ENCODE measurements at places on chromosomes 4 and X.
A peak's percentile ranks its signal among the peaks of the same experiment; 100 is the strongest.

DNA sequence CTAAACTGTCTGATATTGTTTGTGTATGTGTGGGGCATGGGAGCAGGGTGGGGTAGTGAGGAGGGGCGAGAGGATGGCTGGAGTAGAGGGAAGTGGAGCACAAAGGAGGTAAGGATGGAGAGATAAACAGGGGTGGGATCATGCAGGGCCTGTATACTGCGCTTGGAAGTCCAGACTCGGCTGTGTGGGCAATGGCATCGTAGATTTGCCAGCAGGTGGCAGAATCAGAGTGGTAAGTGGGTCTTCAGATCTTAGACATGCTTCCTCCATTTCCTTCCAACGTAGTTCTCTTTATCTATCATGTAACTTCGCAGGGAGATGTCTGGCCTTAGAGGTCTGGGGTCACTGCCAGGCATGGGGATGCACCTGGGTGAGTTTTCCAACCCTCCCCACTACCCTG, 155.5 kb downstream of the PDGFRA start:
- DNase-seq: peak; percentile 43
- no peaks in the 10 kb centered on the region for H3K36me3 ChIP-seq
- H3K27ac ChIP-seq: no peak overlapping the region
- no peak overlapping the region for H3K4me3 ChIP-seq
- no peaks in the 10 kb centered on the region for H3K4me1 ChIP-seq

DNA sequence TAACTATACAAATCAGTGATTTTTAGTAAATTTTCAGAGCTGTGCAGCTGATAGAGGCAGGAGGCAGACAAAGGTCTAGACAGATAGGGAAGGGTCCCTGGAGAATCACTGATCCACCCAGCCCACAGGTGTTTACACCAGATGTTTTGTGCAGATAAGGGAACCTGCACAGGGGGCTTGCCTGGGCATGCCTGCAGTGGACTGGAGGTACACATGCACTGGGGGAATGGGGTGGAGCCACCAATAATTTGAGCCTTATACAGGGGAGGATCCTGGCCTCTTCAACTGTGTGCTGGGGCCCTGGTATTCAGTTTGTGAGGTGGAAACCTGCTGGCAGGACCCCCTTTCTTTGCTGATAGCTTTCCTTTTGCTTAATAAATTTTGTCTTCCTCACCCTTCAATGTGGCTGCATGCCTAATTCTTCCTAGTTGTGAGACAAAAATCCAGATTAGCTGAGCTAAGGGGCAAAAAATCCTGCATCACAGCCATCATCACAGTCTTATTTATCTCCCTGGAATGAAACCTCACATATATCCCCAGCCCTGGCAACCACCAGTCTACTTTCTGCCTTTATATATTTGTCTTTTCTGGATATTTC, 102.8 kb downstream of the KDM6A start:
- H3K36me3 ChIP-seq: peaks cover 18% of the 10 kb centered on the region
- no peak overlapping the region for H3K4me3 ChIP-seq
- peak overlapping the region; percentile 52 for H3K27ac ChIP-seq
- H3K27me3 ChIP-seq: peaks cover 1% of the 10 kb centered on the region
- DNase-seq: no peak
- H3K4me1 ChIP-seq: peaks cover 21% of the 10 kb centered on the region

GRCh38 chr4:136800248-136800647, 732.0 kb downstream of the PCDH18 start:
- H3K27me3 ChIP-seq: no peaks in the 10 kb centered on the region
- DNase-seq: no peak
- no peak overlapping the region for H3K4me3 ChIP-seq
- no peaks in the 10 kb centered on the region for H3K36me3 ChIP-seq
- H3K4me1 ChIP-seq: no peaks in the 10 kb centered on the region

GRCh38 chr4:84901173-84901572, 65.3 kb downstream of the WDFY3 start:
- peaks cover 18% of the 10 kb centered on the region for H3K4me1 ChIP-seq
- H3K27me3 ChIP-seq: no peaks in the 10 kb centered on the region
- H3K4me3 ChIP-seq: no peak overlapping the region
- no peak for DNase-seq

DNA sequence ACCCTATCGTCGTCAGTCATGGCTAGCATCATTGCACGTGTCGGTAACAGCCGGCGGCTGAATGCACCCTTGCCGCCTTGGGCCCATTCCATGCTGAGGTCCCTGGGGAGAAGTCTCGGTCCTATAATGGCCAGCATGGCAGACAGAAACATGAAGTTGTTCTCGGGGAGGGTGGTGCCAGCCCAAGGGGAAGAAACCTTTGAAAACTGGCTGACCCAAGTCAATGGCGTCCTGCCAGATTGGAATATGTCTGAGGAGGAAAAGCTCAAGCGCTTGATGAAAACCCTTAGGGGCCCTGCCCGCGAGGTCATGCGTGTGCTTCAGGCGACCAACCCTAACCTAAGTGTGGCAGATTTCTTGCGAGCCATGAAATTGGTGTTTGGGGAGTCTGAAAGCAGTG, 1.6 kb downstream of the ZCCHC12 start:
- no peak overlapping the region for H3K27ac ChIP-seq
- no peak overlapping the region for H3K4me3 ChIP-seq

- H3K27me3 ChIP-seq: peaks cover 19% of the 10 kb centered on the region
- no peak overlapping the region for H3K4me3 ChIP-seq
- DNase-seq: no peak
- no peak overlapping the region for H3K27ac ChIP-seq
- no peaks in the 10 kb centered on the region for H3K36me3 ChIP-seq
Measured at GRCh38 chrX:68920561-68920960, 91.7 kb downstream of the EFNB1 start.

DNA sequence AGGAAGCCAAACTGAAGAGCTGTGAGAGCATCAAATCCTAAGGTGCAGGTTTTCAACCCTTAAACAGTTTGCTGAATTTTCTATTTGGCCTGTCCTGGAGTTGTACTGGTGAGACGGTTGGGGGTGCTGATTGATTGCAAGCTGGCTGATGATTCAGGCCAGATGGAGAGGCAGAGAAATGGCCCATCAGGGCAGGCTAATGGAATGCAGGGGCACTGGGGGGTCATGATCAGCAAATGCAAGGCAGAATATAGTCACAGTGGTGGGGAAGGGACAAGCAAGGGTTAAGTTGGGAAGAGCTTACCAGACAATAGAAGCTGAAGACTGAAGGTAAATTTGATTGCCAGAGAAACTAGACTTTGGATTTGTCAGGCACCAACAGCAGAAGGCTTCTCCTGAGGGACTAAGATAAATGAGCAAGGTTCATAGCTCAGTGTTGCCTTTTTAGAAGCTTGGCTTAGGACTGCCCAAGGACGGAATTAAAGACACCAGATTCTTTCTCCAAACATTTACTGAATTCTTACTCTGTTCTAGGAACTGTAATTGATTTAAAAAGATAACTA, 4.3 kb upstream of the AADAT start:
- H3K27me3 ChIP-seq: peaks cover 14% of the 10 kb centered on the region
- no peak overlapping the region for H3K27ac ChIP-seq
- H3K4me3 ChIP-seq: no peak overlapping the region
- no peaks in the 10 kb centered on the region for H3K36me3 ChIP-seq
- peaks cover 14% of the 10 kb centered on the region for H3K4me1 ChIP-seq

DNA sequence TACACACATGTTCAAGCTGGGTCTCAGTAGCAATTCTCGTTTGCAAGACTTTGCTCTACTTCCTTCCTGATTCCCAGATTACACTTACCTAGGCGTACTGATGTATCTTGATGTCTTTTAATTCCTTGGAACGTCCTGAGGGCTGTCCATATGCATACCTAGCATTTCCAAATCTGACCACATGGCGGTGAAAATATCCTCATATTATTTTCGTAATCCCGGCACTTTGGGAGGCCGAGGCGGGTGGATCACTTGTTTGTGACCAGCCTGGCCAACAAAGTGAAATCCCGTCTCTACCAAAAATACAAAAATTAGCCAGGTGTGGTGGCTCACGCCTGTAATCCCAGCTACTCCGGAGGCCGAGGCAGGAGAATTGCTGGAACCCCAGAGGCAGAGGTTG, 1786.3 kb upstream of the TENM3 start:
- no peaks in the 10 kb centered on the region for H3K27me3 ChIP-seq
- no peaks in the 10 kb centered on the region for H3K36me3 ChIP-seq
- no peak overlapping the region for H3K27ac ChIP-seq
- no peaks in the 10 kb centered on the region for H3K4me1 ChIP-seq
- no peak overlapping the region for H3K4me3 ChIP-seq
- DNase-seq: no peak

DNA sequence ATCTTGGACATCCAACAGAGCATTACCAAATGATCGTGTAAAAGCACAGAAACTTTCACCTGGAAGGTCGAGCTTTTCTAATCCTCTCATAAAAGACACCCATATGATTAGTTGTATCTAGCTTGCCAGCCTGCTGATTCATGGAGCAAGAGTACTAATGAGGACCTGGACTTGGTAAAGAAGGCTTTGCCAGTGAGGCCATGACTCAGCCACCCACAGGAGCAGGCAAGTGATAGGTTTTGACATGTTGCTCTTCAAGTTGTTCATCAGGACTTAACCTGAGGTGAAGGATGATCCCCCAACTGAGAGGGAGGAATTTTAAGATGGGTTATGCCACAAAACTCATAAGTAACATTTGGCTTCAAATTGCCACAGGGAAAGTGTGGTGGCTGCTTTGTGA, 24.7 kb upstream of the EPGN start:
- H3K36me3 ChIP-seq: peaks cover 15% of the 10 kb centered on the region
- peak overlapping the region; percentile 92 for H3K27ac ChIP-seq
- H3K27me3 ChIP-seq: no peaks in the 10 kb centered on the region
- peaks cover 56% of the 10 kb centered on the region for H3K4me1 ChIP-seq

- H3K4me1 ChIP-seq: no peaks in the 10 kb centered on the region
- DNase-seq: no peak
- H3K27ac ChIP-seq: no peak overlapping the region
Measured at GRCh38 chrX:129634541-129634940, 20.2 kb downstream of the APLN start.

DNA sequence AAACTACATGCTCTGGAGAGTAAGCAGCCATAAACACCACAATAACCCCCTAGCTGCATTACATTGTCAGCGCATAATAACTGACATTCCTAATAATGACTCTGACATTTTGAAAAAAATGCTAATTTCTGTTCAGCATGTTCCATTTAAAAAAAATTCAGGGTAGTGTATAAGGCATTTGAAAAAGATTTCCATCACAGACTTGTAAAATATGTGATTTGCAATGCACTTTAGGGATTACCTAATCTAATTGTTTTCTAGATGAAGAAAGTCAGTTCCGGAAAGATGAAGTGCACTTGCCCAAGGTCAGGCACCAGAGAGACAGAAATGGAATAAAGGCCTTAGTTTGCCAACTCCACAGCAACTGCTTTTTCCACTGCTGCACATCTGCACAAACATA, 55.3 kb downstream of the FANCB start:
- no peak overlapping the region for H3K27ac ChIP-seq
- no peak overlapping the region for H3K4me3 ChIP-seq

- no peaks in the 10 kb centered on the region for H3K27me3 ChIP-seq
- peaks cover 7% of the 10 kb centered on the region for H3K4me1 ChIP-seq
- H3K36me3 ChIP-seq: no peaks in the 10 kb centered on the region
Measured at GRCh38 chr4:53951414-53951813, 113.0 kb downstream of the CHIC2 start.

DNA sequence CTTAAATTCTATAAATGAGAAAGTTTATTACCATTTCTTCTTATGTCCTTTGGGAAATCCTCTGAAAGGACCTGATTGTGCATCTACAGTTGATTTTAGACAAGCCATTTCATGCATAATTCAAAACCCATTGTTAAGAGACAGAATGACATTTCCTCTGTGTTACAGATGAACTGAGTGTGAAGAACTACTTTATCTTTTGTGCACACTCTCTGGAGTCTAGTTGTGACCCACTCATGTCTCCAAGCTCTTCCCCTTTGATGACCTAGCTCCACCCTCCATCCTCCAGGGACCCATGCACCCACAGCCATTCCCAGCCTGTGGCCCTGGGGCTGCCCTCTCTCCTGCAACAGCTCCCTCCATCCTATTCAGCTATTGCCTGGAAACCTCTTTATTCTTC, 57.5 kb upstream of the BMPR1B start:
- no peak for DNase-seq
- H3K27me3 ChIP-seq: no peaks in the 10 kb centered on the region
- no peaks in the 10 kb centered on the region for H3K36me3 ChIP-seq
- no peaks in the 10 kb centered on the region for H3K4me1 ChIP-seq
- H3K27ac ChIP-seq: no peak overlapping the region

DNA sequence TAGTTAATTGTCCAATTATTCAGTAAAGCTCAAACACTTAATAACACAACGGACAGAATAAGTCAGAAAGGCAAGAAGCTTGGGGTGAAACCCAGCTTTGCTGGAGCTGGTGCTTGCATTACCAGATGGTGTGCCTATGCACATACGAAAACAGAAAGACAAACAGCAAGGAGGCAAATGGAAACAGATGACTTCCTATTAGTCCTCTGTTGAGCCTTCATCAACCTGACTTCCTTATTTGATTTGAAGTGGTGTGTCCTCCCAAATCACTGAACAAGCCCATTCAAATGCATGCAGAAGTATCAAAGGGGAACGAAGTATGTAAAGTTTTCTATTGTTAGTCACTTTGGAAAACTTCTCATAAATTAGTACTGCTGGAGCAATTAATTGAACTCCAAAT, 166.2 kb downstream of the ATP10D start:
- H3K36me3 ChIP-seq: no peaks in the 10 kb centered on the region
- no peaks in the 10 kb centered on the region for H3K4me1 ChIP-seq
- no peak overlapping the region for H3K27ac ChIP-seq
- no peak overlapping the region for H3K4me3 ChIP-seq
- peaks cover 10% of the 10 kb centered on the region for H3K27me3 ChIP-seq

- H3K4me1 ChIP-seq: no peaks in the 10 kb centered on the region
- H3K4me3 ChIP-seq: no peak overlapping the region
- DNase-seq: no peak
Measured at GRCh38 chr4:6465955-6466354, 6.5 kb downstream of the PPP2R2C start.

DNA sequence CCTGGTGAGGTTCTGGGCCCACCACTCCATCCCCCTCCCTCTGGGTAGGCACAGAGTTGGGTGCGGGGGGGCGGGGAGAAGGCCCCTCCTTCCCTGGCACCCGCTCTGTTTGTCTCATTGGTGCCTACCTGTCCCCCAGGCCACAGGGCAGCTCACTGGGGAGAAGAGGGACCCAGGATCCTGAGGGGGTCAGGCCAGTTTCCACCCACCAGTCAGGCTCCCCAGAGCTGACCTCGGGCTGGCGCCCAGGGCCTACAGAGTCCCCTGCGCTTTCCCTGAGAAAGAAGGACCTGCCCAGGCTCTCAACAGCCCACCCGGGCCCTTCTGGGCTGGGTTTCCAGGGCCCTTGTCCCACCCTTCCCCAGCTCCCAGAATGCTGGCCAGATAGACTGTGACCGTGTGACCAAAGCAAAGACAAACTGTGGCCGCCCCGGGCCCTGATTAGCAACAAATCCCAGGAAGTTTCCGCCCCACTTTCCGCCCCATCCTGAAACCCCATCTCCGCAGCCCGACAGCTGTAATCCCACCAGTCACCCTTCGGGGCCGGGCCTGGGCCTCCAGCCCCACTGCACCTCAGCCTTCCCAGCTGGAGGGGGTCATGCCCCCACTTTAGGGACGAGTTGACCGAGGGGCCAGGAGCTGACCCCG, 33.8 kb upstream of the FGFR3 start:
- peaks cover 4% of the 10 kb centered on the region for H3K27me3 ChIP-seq
- H3K36me3 ChIP-seq: no peaks in the 10 kb centered on the region
- H3K4me1 ChIP-seq: no peaks in the 10 kb centered on the region

- H3K27ac ChIP-seq: no peak within 1 kb of the TSS
- no peaks in the 10 kb centered on the region for H3K36me3 ChIP-seq
- H3K27me3 ChIP-seq: peaks cover 2% of the 10 kb centered on the region
- H3K4me3 ChIP-seq: no peak within 1 kb of the TSS
- H3K4me1 ChIP-seq: no peaks in the 10 kb centered on the region
- no peak for DNase-seq
Measured at GRCh38 chr4:90127223-90127705, at the start of gene CCSER1. CCSER1 (plus strand) TSS chr4:90127394.

- H3K36me3 ChIP-seq: no peaks in the 10 kb centered on the region
- no peak overlapping the region for H3K4me3 ChIP-seq
- H3K4me1 ChIP-seq: no peaks in the 10 kb centered on the region
- H3K27me3 ChIP-seq: peaks cover 3% of the 10 kb centered on the region
- no peak for DNase-seq
Measured at GRCh38 chrX:11180571-11180970, 69.4 kb downstream of the HCCS start.

All from HFFc6 (cell line).